HFF-Myc (cell line): ENCODE measurements at places on chromosomes 1 and 21.

DNA sequence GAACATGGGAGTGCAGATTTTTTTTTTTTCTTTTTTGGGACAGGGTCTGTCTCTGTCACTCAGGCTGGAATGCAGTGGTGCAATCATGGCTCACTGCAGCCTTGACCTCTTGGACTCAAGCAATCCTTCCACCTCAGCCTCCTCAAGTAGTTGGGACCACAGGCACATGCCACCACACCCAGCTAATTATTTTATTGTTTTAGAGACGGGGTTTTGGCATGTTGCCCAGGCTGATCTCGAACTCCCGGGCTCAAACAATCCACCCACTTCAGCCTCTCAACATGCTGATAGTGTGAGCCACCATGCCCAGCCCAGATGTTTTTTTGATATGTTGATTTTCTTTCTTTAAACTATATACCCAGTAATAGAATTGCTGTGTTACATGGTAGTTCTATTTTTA is 57.7 kb downstream of the RGSL1 start:
- peak; percentile 9 for DNase-seq

- DNase-seq = no peak
Observed at GRCh38 chr1:219123036-219123435, 50.6 kb upstream of the LYPLAL1 start.

DNA sequence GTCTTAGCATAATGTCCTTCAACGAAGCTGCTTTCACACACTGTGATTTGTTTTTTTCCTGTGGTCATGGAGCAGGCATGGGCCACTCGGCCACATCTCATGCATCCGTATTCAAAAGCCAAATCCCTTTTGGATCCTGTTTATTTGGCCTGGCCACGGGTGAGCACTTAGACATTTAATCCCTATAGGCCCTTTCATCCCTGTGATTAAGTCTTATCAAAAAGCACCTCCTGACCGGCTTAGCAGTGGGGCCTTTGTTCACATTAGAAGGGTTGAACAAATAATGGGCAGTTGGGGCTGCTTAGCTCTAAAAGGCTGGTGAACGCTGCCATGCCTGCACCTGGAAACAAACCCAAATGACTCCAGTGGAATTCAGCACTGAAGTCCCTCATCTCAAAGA is 2.0 kb downstream of the KCNE2 start:
- no peak for DNase-seq

DNA sequence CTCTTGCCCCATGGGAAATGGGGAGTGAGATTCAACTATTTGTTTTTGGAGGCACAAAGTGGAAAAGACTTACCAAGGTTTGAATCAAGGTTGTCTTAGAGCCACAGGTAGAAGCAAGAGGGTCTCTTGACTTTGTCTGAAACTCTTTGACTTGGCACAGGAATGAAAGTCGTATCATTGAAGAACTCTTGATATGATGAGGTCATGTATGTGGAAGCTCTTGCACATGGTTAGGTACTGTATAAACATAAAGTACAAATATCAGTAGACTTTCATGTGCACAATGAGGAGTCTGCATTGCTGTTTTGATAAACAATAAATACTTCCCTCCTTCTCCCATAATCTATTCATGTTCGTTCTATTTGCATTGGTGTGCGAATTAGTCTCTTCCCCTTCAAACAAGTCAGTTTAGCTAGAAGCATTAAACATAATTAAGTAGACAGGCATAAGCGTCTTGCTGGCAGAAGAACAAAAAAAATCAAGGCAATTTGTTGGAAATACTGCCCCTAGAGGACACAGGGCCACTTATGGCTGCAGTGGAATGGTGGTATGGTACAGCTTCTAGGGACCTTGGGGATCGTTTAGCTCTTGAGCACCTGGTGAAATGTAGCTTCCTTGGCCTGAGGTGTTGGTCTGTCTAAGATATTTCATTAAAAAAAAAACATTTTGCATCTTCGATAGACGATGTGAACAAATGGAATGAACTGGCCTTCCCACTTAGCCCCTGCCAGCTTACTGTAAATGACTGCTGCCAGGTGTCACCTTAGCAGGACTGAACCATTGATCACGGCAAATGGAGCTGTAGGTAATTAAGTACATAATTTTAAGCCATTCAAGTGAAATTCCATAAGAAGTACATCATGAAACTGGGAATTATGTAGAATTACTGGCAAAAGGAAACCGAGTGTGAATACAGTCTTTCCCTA is 218.0 kb upstream of the GALNT2 start:
- DNase-seq = no peak

DNA sequence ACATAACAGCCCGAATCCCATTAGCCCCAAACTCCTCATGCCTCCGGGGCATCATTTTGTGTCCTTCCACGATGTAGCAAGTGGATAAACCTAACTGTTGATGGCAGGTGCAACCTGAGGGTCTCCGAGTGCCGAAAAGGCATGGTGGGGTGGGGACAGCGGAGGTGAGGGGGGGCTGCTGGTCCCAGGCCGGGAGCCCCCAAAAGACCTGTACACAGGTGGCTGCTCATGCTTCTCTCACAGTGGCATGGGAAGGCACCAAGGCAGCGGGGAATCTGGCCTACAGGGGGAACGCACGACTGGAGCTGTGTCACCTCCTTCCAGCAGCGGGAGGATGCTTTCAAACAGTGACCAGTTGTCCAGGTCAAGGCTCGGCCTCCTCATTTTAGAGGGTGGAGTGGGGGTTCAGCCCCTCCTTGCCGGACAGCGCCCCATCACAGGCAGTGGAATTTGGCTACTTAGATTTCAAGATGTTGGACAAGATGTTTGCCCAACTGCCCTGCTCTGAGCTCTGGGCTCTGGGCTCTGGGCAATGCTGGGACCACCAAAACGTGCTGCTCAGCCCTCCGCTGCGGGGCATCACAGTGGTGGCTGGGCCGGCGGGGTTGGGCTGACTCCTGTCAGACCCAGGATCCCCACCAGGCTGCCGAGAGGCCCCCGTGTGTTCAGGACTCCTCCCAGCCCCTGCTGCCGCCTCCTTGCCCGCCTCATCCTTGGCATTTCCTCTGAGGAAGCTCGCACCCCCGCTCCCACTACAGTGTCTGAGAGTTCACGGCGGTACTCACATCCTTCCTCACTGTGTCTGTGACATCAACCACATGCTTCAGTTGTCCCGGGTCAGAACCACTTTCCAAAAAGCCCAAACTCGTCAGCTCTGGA is 7.6 kb downstream of the DNMT3L start:
- no peak for DNase-seq

- DNase-seq = no peak
Observed at GRCh38 chr1:156108057-156108456, 6.5 kb upstream of the LMNA start.

DNA sequence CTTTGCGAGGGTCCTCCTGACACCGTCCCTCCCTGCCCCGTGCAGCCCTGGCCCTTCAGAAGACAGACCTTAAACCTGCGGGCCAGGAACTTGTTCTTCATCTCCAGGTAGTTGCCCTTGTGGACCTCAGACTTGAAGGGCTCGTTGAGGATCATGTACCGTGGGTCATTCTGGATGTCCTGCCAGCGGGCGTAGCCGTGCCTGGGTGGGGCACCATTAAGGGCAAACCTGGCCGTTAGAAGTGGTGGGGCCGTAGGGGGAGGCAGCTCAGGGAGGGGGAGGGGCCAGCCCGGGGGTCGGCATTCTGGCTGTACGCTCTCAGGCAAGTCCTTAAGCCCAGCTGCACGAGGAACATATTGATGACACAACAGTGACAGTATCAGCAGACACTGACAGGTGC is 64.6 kb downstream of the KCNAB2 start:
- DNase-seq = no peak

DNA sequence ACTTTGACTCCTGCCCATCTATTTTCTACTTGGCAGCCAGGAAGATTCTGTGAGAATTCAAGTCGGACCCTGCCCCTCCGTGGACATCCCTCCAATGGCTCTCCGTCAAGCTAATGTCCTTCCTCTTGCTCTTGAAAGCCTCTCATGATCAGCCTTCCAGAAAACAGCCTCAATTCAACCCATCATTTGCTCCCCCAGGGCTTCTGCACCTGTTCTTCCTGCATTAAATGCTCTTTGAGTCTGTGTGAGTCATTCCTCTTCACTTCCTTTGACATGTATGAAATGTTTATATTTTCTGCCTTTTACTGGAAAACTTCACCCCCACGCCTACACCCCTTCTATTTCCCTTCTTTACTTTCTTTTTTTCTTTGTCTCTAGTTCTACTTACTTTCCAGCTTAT is 734.1 kb upstream of the ZP4 start:
- no peak for DNase-seq

DNA sequence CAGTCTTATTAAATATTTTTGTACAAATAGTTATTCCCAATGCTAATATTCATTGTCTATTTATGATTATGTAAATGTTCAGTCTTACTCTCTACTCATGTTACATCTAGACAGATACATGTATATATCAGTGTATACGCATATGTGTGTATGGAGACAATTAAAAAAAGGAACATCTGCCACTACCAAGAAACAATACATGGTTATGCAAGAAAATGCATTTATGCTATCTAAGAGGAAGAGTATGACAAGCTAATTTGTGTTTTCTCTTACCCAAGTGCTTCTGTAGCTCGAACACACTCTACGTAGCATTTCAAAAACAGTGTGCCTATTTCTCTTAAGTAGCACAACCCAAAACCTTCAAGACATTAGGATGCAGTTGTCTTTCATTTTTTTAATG is 6.1 kb upstream of the RLF start:
- DNase-seq = no peak

- DNase-seq = no peak
Observed at GRCh38 chr1:29876441-29876840, 640.1 kb downstream of the PTPRU start.

DNA sequence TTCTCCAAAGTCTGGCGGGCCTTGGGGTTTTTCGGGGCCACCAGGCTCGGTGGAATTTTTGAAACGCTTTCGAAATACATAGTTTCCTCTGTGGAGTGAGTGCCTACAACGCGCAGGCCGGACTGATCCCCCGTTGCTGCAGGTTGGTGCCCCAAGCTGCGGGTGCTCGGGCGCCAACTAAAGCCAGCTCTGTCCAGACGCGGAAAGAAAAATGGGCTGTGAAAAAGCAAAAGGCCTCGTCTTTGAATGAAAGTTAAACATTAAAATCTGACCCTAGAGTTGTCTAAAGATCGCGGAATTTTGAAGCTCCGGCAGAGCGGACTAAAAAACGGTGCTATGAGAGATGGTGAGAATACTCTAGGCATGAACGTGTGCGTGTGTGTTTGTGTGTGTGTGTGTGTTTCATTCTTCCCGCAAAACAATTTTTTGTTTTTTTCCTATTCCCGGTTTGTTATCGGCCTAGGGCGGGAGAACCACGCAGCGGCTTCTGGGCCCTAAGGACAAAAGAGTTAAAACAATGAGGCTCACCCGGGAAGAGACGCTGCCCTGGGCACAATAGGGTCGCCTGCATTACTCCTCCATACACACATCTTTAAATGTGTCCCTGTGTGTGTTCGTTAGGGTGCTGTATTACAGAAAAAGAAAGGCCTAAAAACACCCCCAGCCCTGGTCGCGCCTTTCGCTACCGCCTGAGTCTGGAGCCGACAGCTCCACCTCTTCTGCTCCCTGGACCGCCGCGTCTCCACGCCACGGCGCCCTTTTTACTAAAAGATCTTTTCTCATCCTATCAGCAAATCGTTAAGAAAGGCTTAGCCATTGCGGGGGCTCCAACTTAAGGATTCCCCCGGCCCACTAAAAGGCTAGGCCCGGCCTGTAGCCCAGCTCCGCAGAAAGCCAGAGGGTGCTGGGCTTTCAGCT is 3.2 kb downstream of the TBX15 start:
- DNase-seq = no peak

- DNase-seq = no peak
Observed at GRCh38 chr1:244069326-244069898, 18.3 kb downstream of the ZBTB18 start.

DNA sequence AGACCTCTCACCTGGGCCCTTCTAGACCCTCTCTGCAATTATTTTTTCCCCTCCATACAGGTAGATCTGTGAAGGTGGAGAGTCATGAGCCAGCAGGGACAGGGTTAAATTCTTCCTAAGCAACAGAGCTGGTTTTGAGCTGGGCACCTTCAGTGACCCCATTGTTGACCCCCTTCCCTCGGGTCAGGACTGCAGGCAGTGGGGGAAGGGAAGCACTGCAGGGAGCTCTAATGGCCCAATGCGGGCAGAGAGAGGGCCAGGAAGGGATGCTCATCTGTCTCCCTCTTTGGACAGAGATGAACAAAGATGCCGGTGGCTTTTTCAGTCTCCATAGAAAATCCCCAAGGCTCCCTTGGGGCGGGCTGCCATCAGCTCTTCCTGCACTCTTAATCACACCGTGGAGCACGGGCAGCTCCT is 21.4 kb downstream of the SOX13 start:
- no peak for DNase-seq

DNA sequence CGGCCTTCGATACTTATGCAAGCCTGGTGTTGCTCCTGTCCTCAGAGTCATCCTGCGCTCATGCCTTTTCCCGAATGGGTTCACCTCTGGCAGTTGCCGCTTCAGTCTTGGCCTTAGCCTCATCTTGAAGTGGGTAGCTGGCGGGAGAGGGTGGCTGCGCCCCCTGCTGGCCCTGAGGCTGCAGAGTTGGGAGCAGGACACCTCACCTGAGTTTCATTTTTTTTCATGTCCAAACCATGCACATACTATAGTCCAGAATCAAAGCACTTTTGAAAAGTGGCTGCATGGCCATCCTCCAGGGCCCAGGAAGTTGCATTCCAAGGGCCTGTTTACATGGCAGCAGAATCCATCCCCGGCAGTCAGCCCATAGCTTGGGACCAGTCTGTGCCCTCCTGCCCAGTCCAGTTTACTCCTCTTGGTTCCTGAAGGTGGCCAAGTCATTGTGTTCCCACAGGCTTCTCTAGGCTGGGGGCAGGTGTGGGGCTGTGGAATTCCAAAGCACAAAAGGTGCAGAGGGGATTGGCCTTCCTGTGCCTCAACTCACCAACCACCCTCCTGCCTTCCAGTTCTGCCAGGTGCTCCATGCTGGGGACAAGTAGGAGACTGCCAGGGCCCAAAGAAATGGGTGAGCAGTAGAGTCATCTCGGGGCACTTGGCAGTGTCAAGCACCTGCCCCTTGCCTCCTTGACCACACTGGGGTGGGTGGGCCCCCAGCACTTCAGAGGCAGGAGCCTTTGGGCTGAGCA is 44.0 kb downstream of the YARS1 start:
- peak; percentile 49 for DNase-seq

DNA sequence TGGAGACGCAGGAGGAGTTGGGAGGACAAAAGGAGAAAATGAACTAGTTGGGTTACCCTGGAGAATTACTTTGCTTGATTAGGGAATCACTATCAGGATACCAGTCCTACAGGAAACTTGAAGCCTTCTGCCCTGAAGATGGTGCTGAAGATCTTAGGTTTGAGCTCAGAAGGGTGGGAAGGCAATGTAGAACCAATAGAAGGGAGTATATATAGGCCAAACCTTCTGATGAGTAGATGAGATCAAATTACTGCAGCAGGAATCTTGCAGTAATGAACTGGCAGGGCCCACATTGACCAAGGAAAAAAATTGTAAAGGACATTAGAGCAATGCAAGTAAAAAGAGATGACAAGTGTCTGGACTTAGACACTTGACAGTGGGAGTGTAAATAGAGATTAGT is 116.3 kb upstream of the CACYBP start:
- DNase-seq = peak; percentile 22

- DNase-seq = no peak
Observed at GRCh38 chr21:35681946-35682345, 378.4 kb downstream of the SETD4 start.

DNA sequence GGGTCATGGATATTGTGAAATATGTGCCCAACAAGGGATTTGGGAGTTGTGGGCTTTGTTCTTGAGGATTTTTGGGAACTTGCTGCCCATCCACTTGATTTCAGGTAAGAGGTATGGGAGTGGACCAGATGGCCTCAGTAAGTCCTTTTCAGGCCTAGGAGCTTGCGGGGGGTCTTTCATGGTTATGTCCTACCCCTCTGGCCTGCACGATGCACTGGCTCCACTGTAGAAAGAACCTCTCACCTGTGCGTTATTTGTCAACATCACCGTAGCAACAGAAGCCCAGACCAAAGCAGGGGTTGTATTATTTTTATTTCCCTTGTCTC is 8.6 kb downstream of the RIIAD1 start:
- no peak for DNase-seq
